NB4 (cell line): ENCODE measurements at places on chromosomes 12 and 14.

GRCh38 chr12:102010265-102010994 lies 51.4 kb downstream of the WASHC3 start:
- peak; percentile 94 for DNase-seq

DNA sequence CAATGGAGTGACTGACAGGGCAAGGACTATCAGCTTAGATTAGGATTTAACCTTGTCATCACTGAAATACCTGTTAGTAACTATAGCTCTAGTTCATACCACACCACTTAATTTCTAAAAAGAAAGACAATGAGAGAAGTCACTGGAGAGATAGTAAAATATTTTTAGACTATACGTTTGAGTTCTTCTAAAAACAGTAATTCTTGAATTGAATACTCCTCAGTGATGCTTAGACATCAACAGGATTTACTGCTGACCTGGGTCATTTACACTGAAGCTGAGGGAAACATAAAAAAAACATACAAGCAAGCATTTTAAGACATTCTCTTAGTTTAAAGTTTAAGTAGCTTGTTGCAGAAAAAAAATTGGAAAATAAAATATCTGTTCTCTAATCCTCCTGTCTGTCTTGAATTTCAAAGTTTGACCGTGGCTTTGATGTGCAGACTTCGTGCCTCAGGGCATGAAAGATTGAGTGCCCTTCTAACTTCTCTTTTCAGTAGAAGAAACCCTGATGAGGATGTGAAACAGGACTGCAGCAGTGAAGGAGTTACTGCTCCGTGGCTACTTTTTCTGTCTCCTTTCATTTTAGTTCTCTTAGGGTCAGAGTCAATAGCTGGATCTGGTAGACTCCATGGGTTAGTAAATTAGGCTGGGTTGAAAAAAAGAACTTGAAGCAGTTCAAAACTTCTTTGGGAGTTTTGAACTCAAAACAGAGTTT lies 172.2 kb downstream of the PTPRO start:
- DNase-seq = no peak

DNA sequence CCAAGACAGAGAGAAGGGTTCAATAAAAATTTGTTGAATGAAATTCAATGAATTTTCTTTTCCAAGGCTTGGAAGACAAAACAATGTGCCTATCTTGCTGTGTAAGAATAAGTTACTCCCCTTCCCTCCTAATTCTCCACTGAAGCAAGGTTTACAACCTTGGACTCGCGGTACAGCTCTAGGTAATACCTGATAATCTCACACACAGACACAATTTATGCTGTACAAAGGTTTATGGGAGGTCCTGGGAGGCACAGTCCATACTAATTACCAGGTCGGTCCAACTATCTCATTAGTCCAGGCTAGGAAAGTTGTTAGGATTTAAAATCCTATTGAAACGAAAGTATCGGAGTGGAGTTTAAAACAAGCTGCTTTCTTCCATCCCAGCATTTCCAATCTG lies 42.6 kb downstream of the NELL2 start:
- DNase-seq = no peak

GRCh38 chr14:87351007-87351406 lies 642.0 kb downstream of the GALC start:
- DNase-seq = no peak

GRCh38 chr12:7758766-7759140 lies 6.3 kb upstream of the NANOGNB start:
- DNase-seq = no peak

GRCh38 chr12:123715195-123715594 lies 3.0 kb downstream of the ATP6V0A2 start:
- DNase-seq = no peak

GRCh38 chr12:123945287-123946151 lies 27.1 kb downstream of the CCDC92 start:
- DNase-seq = no peak

DNA sequence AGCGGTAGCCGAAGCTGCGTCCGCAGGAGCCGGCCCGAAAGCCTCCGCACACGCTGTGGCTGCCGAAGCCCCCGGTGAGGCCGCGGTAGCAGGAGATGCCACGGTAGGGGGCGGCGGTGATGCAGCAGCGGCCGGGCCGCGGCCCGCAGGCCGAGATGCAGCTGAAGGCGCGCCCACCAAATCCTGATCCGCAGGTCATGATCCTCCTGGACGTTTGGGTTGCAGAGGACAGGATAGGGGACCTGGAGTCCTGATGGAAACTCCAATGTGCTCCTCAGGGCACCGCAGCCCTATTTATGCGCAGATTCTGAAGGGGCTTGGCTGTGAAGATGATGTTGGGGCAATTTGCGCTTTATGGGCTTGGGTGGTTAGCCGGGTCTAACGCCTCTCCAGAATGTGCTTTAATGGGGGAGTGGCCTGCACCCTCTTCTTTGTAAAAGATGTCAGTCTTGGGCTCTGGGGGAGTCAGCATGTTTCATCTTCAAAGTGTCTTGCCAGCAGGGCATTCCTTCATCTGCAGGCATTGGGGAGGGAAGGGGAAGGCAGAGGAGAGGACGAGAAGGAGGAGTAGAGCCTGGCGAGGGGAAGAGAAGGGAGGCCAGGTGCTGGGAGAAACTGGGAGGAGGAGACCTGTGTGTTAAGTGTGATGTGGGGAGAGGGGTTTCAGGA lies at the start of gene KRT81:
Gene KRT81 (minus strand): TSS at position 268 of the 669 bp plus-strand sequence. CDS start 69 bp downstream, at position 199.
- DNase-seq = no peak

GRCh38 chr12:71392521-71393145 lies 47.0 kb upstream of the LGR5 start:
- DNase-seq = peak; percentile 73

DNA sequence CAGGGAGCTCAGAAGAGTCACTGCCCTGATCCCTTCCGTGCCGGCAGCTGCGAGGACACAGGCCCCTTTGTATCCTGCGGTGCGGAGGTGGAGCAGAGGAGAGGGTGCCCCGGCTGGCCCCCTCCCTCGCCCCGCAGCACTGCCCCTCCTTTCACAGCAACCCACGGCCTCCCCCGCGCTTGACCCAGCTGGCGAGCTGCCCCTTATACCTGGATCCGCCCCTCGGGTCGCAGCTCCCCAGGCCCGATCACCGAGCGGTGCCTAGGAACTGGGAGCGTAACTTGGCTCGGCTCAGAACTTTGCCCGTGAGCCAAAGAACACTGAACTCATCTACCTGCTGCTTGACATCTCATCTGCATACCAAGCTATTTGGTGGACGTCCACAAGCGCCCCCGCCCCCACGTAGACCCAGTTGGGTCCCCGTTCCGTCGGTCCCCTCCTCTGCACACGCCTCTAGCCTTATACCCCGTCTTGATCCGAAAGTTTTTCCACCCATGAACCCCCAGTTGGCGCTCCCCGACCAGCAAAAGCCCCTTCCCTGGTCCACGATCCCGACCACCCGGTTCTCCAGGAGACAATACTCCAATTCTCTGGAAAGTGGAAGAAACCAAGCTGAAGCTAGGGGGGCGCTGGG lies 697 bp upstream of the DNAJC14 start:
- DNase-seq = no peak

DNA sequence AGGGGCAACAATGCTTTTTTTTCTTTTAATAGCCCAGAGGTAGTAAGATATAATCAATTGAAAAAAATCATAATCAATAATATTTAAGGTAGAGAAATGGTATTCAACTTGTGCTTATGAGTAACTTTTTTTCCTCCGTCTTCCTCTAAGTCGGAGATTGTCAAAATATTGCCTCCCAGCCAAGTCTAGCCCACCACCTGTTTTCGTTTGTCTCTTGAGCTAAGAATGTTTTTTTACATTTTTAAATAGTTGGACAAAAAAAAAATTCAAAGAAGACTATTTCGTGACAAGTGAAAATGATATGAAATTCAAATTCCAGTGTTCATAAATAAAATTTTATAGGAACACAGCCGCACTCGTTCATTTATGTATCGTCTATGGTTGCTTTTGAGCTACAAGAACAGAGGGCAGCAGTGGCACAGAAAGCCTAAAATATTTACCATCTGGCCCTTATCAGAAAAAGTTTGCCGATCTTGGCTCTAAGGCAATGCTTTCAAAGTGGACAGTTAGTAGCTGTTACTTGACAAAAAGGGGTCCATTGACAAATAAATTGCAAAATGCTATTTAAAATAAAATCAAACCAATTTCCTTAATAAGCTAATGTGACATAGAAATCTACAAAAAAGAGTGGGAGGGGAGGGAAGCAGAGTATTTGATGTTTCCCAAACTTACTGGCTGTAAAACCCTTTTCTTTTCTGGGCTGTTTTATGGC lies 40.8 kb upstream of the MAX start:
- DNase-seq = no peak

- DNase-seq = no peak
Measured at GRCh38 chr14:51917193-51917592, 56.8 kb downstream of the GNG2 start.

- DNase-seq = peak; percentile 56
Measured at GRCh38 chr12:80472911-80473500, 29.0 kb downstream of the PTPRQ start.

DNA sequence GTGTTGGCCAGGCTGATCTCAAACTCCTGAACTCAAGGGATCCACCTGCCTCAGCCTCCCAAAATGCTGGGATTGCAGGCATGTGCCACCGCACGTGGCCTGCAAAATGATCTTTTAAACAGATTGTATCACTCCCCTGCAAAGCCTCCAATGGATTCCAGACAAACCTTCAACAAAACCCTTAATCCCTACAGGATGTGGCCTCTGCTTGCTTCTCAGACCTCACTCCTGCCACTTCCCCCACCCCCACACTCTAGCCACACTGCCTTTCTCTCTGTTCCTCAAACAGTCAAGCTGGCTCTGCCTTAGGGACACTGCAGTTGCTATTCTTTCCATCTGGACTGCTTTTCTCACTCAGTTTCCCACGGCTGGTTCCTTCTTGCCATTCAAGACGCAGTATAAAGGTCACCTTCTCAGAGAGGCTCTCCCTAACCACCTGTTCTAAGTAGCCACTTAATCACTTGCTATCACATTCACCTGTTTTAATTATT lies 47.3 kb upstream of the TMED10 start:
- DNase-seq = peak; percentile 93

DNA sequence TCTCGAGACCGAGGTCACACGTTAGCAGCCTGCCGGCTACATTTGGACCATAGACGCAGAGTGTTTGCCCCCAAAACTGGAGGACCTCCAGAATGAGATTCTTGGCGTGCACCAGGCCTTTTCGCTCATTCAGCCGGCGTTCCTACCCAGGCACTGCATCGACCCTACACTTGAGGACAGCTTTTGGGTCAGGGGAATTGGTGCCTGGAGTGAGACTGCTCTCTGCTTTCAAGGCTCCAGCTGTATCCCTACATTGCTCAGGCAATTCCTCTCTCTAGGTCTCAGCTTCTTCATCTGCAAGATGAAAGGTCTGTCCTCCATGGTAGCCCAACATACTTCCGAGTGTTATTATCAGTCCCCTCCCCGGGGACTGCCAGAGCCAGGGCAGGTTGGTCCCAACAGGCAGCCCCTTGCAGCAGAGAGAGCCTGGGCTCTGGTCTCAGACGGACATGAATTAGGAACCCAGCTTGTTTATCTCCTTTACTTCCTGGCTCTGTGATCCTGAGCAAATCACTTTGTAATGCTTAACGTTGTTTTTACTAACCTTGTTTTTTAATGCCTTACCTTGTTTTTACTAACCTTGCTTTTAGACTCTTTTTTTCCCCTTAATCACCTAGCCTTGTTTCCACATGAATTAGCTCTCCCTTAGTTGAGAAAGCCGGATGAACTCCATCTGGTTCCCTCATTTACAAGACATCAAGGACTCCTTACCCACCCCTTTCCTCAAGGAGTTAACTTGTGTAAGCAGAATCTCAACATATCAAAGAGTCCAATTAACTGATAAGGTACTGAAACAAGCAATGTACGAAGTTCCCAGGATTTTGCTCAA lies 892 bp downstream of the TCHP start:
- DNase-seq = peak; percentile 73

DNA sequence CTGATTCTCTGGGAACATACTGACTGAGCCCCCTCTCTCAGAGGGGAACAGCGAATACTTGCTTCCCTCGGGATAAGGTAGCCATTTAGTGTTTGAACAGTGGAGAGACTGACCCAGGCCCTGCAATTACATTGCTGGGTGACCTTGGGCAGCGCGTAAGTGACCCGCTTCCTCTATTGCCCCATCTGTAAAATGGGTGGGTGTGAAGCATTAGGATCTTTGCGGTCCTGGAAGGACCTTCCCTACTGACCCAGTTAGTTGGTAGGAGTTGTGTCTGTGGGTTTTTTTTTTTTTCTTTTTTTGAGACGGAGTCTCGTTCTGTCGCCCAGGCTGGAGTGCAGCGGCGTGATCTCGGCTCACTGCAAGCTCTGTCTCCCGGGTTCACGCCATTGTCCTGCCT lies 1.2 kb upstream of the KMT5A start:
- DNase-seq = no peak

GRCh38 chr12:46300910-46301309 lies 32.1 kb upstream of the SLC38A1 start:
- peak; percentile 13 for DNase-seq

- DNase-seq = no peak
Measured at GRCh38 chr14:69987406-69988121, 108.3 kb downstream of the SMOC1 start.

DNA sequence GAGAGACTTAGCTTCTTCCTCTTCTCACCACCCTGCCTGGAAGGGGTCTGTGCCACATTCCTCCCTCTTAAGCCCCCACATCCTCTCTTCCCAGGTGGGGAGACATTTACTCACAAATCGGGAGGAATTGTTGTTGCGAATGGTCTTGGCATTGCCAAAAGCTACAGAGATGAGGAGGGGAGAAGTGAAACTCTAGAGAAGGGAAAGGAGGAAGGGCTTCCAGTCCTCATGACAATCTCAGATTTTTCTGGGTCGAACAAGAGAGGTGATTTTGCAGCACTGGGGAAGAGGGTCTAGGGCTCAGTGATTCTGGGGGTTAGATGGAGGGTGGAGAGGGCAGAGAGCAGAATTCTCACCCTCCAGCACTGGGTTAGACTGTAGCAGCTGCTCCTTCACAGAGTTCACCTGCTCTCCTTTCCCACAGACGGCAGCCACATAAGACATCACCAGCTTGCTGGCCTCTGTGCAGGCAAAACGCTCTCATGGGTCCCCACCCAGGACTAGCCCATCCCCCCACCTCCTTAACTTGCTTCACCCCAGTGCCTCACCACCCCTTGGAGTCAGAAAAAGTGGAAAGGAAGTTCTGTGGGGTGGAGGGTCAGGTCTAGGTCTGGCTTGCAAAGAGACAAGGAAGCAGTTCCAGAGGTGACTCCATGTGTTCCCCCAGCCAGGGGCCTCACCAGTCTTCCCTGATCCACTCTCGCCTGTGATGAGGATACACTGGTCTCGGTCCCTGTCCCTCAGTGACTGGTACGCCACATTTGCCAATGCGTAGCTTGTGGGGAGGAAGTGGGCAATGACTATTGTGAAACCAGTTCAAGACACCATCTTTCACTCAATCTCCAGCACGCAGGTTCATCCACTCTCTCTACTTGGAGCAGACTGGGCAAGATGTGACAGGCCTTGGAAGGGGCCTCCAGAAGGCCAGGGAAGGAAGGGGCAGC lies 2.7 kb downstream of the MYO1A start:
- DNase-seq = peak; percentile 94

- DNase-seq = no peak
Measured at GRCh38 chr12:87238466-87238865, 790.7 kb downstream of the C12orf50 start.

DNA sequence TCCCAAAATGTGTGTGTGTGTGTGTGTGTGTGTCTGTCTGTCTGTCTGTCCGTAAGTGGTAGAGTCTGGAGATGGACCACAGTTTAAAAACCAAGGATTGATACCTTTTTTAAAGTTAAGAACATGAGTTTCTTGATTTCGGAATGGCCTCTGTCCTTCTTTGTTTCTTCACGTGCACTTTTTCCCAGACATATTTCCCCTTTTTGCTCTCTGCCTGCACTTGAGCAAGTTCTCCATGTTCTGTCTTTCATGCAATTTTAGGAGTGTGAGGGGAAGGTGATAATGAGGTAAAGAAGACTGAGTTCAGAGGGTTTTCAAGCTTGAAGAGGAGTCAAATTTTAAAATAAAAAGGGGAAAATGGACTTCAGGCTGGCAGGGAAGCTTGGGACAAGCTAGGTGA lies 12.7 kb downstream of the OLR1 start:
- DNase-seq = peak; percentile 50
